Dorsolateral prefrontal cortex (tissue), 122 donors: ENCODE measurements at places on chromosomes 3 and 15. TPM values are rescaled to one million over a fixed set of nuclear protein-coding genes. Genes with fewer than 3 reads are reported as not detected.

DNA sequence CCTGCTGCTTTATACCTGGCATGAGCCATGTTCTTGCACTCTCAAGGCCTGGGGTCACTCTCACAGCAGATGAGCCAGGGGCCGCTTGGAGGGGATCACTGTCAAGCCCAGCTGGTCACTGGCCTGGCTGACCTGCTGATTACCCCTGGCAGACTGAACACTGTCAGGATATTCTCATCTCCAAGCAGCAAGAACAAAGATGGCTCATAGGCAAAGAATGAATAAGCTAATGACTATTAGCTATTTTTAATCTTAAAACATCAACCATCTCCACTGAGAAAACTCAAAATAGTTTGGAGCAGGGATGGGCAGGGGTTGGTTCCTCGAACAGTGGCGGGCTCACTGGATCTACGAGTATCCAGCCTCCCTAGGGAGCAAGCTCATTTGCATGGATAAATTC, 64.4 kb upstream of the ACAN start:
- no peak for DNase-seq

The BNC1 gene
- total RNA-seq, result not detected

DNA sequence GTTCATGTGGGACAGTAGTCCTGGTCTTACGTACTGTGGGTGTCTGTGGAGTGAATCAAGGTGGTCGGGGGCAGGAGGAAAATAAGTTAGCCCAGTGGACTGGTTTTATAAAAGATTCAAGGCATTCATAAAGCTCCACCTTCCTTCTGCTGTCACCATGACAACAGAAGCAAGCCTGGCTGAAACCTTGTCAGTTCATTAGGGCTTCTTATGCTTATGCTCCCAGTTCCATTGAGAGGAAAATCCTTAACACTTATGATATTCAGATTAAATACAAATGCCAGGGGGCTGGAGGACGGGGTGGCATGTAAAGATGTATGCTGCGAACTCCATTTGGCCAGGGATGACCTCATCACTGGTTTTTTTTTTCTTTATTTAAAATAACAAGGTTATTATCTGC, 283.1 kb upstream of the ATP10A start:
- no peak for DNase-seq

DNA sequence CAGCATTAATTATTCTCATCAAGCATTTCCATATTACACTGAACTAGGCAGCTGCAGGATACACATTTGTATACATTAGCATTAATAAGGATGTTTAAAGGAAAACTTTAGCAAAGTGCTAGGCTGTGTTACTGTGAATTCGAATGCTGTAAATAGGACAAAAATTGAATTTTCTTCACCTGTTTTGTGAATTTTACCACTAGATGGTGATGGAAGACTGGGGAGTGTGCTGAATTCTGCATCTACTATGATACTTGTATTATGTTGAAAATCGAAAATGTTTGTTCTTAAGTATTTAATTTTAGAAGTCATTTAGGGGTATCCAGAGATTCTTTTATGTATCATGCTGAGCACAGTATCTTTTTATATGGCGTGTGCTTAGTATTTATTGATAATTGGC, 12.3 kb upstream of the P2RY14 start:
- no peak for DNase-seq

- DNase-seq, result no peak
Measured at GRCh38 chr15:79897701-79898113, 893 bp upstream of the MTHFS start.

GRCh38 chr3:49316696-49317457, 23.0 kb downstream of the USP4 start:
- peak; percentile 34 for DNase-seq

The CCDC80 gene
- 6.4 TPM for total RNA-seq

DNA sequence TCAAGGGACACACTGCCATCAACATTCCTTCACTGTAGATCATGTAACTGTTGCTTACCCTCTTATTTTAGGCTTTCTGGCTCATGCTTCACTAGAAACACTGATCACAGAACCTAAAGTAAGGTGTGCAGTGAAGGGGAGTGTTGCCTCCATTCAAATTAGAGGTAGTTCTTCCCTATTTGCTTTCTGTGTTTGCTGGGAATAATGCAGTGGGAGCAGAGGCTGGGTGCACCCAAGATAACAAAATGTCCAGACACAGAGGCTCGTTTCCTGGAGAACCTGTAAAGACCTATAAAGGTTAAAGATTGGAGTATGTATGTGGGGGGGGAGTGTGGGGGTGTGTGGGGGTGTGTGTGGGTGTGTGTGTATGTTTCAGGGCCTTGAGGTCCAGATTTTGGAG, 2.1 kb upstream of the CLDN18 start:
- no peak for DNase-seq

The CCDC191 gene
- 10.3 TPM for total RNA-seq

DNA sequence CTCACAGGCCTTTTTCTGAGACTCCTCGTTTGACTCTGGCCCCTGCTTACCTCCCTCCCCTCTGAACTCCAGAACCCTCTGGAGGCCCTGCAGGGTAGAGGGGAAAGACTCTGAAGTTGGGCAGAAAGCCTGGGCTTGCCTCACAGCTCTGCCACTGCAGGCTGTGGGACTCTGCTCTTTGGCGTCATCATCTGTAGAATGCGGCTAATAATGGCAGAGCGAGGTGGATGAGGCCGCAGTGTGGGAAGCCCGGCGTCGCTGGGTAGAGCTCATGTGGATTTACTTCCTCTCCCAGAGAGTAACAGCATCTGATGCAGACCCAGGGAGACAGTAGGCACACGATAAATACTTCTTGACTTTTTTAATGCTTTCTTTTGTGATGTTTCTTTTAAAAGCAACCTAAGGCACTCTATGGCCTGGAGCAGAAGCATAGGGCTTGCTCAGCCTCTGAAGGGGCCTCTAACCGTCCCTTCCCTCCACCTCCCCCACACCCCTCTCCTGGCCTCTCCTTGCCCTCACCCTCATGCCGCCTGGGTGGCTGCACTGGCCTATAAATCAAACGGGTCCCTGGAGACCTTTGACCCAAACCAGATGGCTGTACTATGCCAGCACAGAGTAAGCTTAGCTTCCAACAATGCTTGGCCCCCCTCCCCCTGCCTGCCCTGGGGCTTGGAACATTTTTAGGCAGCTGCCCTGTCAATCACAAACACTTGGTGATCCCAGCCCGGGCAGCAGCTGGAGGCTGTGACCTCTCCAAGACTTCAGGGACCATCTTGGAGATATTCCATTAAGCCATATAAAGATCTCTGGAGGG, 32.9 kb downstream of the SPSB4 start:
- DNase-seq, result no peak

The CKMT1A gene
- total RNA-seq, result 79.8 TPM
